Diencephalon (tissue), 1 donor: ENCODE measurements at places on chromosomes 5 and 9. TPM values are rescaled to one million over a fixed set of nuclear protein-coding genes. Genes with fewer than 3 reads are reported as not detected.

The HNRNPK gene
- 630 TPM for total RNA-seq

The N4BP3 gene
- 12.5 TPM for total RNA-seq

The ABCA1 gene
- total RNA-seq: 32.5 TPM

The PROB1 gene
- 2.8 TPM for total RNA-seq

The AMBP gene
- total RNA-seq: not detected

The ZSWIM6 gene
- total RNA-seq: 40.1 TPM

The SPATA31C1 gene
- total RNA-seq: not detected

The LRRC70 gene
- 4.8 TPM for total RNA-seq

The SPARC gene
- total RNA-seq: 157 TPM

The AGGF1 gene
- total RNA-seq: 38.5 TPM

The THBS4 gene
- 11.8 TPM for total RNA-seq

The IFNA21 gene
- not detected for total RNA-seq

The ANKRD34B gene
- total RNA-seq: 3.0 TPM

The SERINC5 gene
- total RNA-seq: 58.6 TPM

The SEMA5A gene
- total RNA-seq: 47.5 TPM

The NIPSNAP3A gene
- total RNA-seq: 88.1 TPM

The PCDHGB3 gene
- 9.2 TPM for total RNA-seq

The SPATA31A3 gene
- total RNA-seq: not detected

The CDKN2B-AS1 gene
- total RNA-seq: 1.4 TPM

The DND1 gene
- 0.69 TPM for total RNA-seq

The CTXN3 gene
- total RNA-seq: 8.5 TPM

The STXBP1 gene
- 119 TPM for total RNA-seq

The SPINK5 gene
- not detected for total RNA-seq

The KIAA0825 gene
- total RNA-seq: 36.9 TPM

The UTP15 gene
- total RNA-seq: 30.0 TPM

The CYLC2 gene
- total RNA-seq: not detected

The PAPPA gene
- total RNA-seq: 1.8 TPM

The SPINK7 gene
- not detected for total RNA-seq

The SMIM33 gene
- total RNA-seq: not detected

The DDX4 gene
- total RNA-seq: not detected

The PIP5KL1 gene
- total RNA-seq: 11.5 TPM

The C5orf46 gene
- not detected for total RNA-seq

The TIGD6 gene
- total RNA-seq: 4.6 TPM

The ST8SIA4 gene
- 76.1 TPM for total RNA-seq

The SLC45A2 gene
- total RNA-seq: 0.23 TPM

The TEK gene
- total RNA-seq: 10.6 TPM

The PCAT7 gene
- total RNA-seq: not detected

The ZNF300 gene
- 48.4 TPM for total RNA-seq

The LECT2 gene
- total RNA-seq: not detected

The SLC25A2 gene
- 0.23 TPM for total RNA-seq

The TAF11L14 gene
- not detected for total RNA-seq

The PTPRD gene
- total RNA-seq: 248 TPM

The FBXL7 gene
- total RNA-seq: 2.8 TPM

The SLC12A7 gene
- 10.6 TPM for total RNA-seq

The GFI1B gene
- 0.23 TPM for total RNA-seq

The BTNL8 gene
- total RNA-seq: not detected

The ITGA2 gene
- 4.4 TPM for total RNA-seq

The IGFBPL1 gene
- total RNA-seq: 38.3 TPM

The DPYSL3 gene
- 884 TPM for total RNA-seq

The COL15A1 gene
- 6.7 TPM for total RNA-seq

The ZNF454 gene
- 10.6 TPM for total RNA-seq

The TPM2 gene
- 14.1 TPM for total RNA-seq

The MAP3K1 gene
- 33.4 TPM for total RNA-seq
